Central memory CD4-positive, alpha-beta T cell (primary cell): ENCODE measurements at places on chromosomes 4 and X.

GRCh38 chr4:128787509-128788311, 21.8 kb upstream of the JADE1 start:
- no peak for DNase-seq

- no peak for DNase-seq
These were observed 1416.1 kb downstream of the RPA4 start for GRCh38 chrX:98299785-98300184.

- DNase-seq, result no peak
These were observed 188.9 kb downstream of the ENOX2 start for GRCh38 chrX:130714135-130714534.

DNA sequence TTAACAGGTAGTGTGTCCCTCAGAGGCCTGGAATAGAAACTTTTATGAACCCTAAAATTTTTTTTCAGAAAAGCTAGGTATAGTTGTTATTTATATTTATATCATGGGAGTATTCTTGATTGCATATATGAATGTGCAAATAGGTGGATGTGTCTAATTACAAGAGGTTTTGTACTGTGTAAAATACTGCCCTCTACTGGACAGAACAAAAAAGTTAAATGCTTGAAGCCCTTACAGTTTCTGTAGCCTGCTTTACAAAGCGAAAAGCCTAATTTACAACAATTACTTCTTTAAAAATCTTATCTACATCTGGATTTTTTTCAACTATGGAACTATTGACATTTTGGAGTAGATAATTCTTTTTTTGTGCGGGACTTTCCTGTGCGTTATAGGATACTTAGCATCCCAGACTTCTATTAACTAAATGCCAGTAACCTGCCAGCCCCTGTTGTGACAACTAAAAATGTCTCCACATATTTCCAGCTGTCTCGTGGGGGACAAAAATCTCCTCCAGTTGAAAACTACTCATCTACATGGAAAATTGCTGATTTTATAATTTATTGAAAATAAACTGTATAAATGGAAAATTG, 35.1 kb downstream of the ENPEP start:
- peak; percentile 42 for DNase-seq

GRCh38 chrX:23911126-23911835, 3.5 kb downstream of the CXorf58 start:
- DNase-seq, result no peak

DNA sequence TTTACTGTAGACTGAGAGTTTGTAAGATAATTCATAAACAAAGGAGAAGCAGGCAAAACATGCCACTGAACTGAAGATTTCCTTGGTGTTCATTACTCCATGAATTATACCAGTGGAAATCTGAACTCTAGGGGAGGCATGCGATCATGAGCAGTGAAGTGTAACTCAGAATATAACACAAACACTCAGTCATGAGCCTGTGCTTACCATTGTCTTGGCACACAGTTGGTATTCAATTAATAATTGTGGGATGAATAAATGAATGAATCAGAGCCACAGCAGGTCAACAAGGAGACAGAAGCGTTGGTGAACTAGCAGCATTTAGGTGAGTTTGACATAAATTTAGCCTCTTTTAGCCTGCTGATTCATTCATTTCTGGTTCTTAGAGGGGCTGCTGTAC, 263.5 kb upstream of the DKK2 start:
- DNase-seq, result no peak

- DNase-seq, result no peak
These were observed 87.3 kb upstream of the ANXA3 start for GRCh38 chr4:78464265-78464664.

DNA sequence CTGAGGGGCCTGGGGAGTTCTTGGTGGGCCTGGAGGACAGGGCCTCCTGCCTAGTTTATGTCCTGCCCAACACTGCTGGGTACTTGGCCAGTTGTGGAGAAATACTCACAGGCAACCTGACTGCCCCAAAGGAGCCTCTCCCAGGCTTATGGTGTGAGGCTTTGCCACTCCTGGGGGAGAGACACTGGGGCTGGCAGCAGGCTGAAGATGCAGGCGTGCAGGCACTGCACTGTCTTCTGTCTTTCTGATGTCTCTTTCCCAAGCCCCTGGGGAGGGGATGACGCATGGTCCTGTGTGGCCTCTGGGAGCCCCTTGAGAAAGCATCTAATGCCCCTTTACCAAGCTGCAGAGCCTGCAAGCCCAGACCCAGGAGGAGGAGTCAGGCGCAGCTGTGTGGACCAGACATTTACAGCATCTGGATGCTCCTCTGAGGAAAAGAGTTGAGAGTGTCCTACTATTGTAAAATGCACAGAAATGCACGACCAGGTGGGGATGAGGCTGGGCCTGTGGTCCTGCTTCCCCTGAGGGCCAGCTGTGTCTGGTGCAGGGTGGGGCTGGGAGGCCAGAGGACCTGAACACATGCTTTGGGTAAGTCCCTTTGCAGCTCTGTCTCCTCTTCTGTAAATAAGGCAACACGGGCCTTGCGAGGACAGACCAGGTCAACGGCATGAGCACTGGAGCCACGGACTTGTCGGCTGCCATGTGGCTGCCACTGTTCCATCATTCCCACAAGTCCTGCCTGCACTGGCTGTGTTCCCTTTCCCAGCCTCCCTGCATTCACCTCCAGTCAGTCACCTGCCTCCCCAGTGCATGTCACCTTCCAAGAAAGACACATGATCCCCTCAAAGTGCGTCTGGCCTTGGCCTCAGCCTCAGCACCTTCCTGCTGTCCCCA, 8.4 kb downstream of the TMEM271 start:
- no peak for DNase-seq

GRCh38 chrX:12978205-12979025, 3.5 kb downstream of the TMSB4X start:
- DNase-seq, result peak; percentile 84

DNA sequence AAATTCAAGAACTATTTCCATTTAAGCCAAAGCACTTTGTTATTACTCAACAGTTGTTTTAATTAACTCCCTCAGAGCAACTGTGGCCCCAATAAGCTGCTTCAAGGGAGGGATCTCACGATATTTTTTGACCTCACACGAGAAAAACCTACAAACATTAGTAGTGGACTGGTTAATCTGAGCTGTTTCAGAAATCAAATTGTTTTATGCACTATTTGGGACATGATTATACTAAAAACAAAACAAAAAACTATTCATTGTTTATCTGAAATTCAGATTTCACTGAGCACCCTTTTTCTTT, 74.3 kb downstream of the DCHS2 start:
- DNase-seq, result no peak

DNA sequence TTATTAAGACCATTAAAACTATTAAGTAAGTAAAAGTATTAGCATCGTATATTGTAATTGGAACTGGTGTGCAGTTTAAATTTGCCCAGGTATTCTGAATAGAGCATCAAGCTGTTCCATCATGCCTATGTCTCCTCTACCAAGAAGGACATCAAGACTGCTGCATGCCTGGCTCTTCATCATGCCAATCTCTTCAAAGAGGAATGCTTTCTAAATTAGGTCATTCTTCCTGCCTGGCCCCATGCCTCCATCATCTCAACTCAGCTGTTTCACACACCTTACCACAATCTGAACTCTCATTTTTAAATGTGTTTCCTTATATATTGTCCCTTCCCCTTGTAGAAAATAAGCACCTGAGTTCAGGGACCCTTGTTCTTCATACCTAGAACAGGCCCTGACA, 270.5 kb upstream of the PPARGC1A start:
- DNase-seq, result no peak

GRCh38 chrX:141838016-141838415, at the start of gene MAGEC3:
MAGEC3 (plus strand) TSS chrX:141838316; CDS start chrX:141838316, 0 bp downstream.
- DNase-seq, result no peak

DNA sequence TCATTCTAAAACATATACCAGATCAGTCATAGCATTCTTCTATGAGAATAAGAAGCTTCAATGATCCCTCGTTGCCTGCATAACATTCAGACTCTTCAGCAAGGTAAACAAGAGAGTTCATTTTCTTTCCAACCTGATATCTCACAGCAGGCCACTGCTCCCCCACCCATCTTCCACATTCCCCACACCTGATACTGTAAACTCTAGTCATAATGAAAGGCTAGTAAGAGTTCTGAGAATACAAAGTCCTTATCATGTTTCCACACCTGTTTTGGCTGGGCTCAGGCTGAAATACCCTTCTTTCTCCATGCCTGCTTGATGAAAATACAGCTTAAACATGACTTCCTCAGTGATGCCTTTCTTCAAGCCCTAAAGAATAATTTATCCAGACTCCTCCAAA, 2.3 kb upstream of the AASDH start:
- no peak for DNase-seq
